ENCODE measurements at places on chromosomes 4 and X. TPM values are rescaled to one million over a fixed set of nuclear protein-coding genes. Genes with fewer than 3 reads are reported as not detected.

- H3K4me1 ChIP-seq, result no peaks in the 10 kb centered on the region
- no peaks in the 10 kb centered on the region for H3K27me3 ChIP-seq
- no peak for DNase-seq
- peaks cover 29% of the 10 kb centered on the region for H3K36me3 ChIP-seq
- H3K4me3 ChIP-seq, result no peak overlapping the region
Measured at GRCh38 chr4:168264903-168265302, 53.6 kb downstream of the DDX60 start.

- no peaks in the 10 kb centered on the region for H3K4me1 ChIP-seq
- H3K27ac ChIP-seq, result no peak overlapping the region
- H3K36me3 ChIP-seq, result peaks cover 1% of the 10 kb centered on the region
- peaks cover 2% of the 10 kb centered on the region for H3K27me3 ChIP-seq
- H3K4me3 ChIP-seq, result no peak overlapping the region
Measured at GRCh38 chr4:72631296-72631695, 62.3 kb upstream of the ADAMTS3 start.

DNA sequence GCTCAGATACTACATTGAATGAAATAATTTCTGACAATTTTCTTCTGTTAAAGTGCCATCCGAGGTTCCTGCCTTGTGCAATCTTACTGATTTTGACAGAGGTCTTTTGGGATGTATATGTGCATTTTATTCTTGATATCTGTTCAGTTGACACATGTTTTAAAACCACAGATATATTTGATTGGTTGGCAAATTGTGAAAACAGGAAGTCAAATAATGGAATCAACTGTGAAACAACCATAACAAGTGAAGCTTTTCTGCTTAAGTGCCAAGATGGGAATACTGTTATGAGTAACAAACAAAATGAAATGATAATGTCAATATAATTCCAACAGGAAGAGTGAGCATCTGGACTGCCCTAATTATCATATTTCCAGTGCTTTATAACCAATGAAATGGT is 84.9 kb upstream of the TET2 start:
- H3K4me1 ChIP-seq, result peaks cover 57% of the 10 kb centered on the region
- DNase-seq, result no peak
- H3K36me3 ChIP-seq, result no peaks in the 10 kb centered on the region

DNA sequence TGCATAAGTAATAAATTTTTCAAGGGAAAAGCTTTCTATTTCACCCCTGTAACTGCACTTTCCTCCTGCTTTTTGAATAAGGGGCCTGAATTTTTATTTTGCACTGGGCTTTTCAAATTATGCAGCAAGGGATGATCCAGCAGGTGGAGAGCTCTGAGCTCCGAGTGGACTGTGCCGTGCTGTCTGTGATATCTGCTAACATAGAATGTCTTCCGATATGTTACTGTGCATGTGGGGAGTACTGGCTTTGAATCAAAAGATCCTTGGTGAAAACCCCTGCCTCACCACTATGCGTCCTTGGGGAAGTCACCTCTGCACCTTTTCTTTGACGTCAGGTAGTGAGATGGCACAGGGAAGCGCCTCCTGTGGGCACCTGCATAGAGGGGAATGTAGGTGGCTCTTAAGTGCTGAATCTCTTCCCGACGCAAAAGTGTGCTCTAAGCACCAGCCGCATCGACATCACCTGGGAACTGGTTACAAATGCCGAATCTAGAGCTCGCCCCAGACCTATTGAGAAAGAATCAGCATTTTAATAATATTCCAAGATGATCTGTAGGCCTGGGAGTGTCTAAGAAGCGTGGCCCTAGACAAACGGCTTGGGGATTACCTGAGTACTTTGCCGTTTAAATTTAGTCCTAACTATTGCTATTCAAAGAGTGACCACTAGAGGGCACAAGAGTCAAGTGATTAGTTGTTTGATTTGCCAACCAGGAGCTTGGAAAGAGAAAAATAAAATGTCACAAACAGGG is 19.2 kb upstream of the WFS1 start:
- no peaks in the 10 kb centered on the region for H3K36me3 ChIP-seq
- H3K27ac ChIP-seq, result no peak overlapping the region
- H3K4me3 ChIP-seq, result no peak overlapping the region
- no peaks in the 10 kb centered on the region for H3K4me1 ChIP-seq
- peaks cover 24% of the 10 kb centered on the region for H3K27me3 ChIP-seq
- no peak for DNase-seq

- H3K4me3 ChIP-seq, result no peak overlapping the region
- no peaks in the 10 kb centered on the region for H3K36me3 ChIP-seq
- no peak overlapping the region for H3K27ac ChIP-seq
- H3K27me3 ChIP-seq, result no peaks in the 10 kb centered on the region
Measured at GRCh38 chr4:143381189-143382118, 44.8 kb downstream of the GAB1 start.

GABRE gene
- not detected for total RNA-seq

APLN gene
- 0.36 TPM for total RNA-seq

CYLC1 gene
- total RNA-seq, result not detected

- no peaks in the 10 kb centered on the region for H3K36me3 ChIP-seq
- peak overlapping the region; percentile 97 for H3K27ac ChIP-seq
- peak overlapping the region; percentile 55 for H3K4me3 ChIP-seq
- H3K27me3 ChIP-seq, result no peaks in the 10 kb centered on the region
Measured at GRCh38 chr4:36394352-36394903, 113.0 kb downstream of the DTHD1 start.

GRCh38 chr4:56129431-56129861 is 180.7 kb downstream of the CEP135 start:
- H3K36me3 ChIP-seq, result no peaks in the 10 kb centered on the region
- H3K4me3 ChIP-seq, result no peak overlapping the region
- peak; percentile 47 for DNase-seq
- no peaks in the 10 kb centered on the region for H3K4me1 ChIP-seq
- peaks cover 2% of the 10 kb centered on the region for H3K27me3 ChIP-seq

ARX gene
- total RNA-seq, result not detected

GRCh38 chrX:70694339-70695122 is 214.0 kb downstream of the TEX11 start:
- no peaks in the 10 kb centered on the region for H3K36me3 ChIP-seq
- no peaks in the 10 kb centered on the region for H3K27me3 ChIP-seq
- no peak overlapping the region for H3K27ac ChIP-seq
- no peak for DNase-seq

INTS12 gene
- total RNA-seq, result 24.8 TPM

PABPC4L gene
- total RNA-seq, result not detected

DNA sequence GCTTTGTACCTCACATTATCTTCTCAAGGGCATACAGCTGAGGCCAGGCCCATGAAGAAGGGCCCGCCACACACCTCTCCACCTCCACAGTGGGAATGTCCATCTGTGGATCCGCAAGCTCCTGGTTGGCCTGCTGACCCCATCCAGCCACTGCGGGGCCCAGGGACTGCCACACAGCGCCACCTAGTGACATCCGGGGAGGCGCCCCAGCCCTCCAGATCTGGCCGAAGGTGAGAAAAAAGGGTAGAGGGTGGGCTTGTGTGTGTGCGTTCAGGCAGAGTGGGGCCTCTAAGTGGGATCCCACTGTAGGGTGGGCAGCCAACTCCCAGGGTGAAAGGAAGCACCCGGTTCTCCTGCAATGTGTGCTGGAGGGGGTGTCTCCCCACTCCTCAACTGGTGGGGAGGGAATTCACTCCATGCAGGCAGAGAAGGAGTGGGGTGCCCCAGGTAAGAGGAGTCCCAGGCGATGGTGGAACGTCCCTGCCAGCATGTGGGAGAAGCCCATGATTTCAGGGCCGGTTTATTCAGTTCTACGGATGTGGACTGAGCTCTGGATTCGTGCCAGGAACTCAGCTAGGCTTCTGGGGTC is 117.3 kb downstream of the ENPP6 start:
- no peak overlapping the region for H3K4me3 ChIP-seq
- no peaks in the 10 kb centered on the region for H3K4me1 ChIP-seq
- H3K36me3 ChIP-seq, result no peaks in the 10 kb centered on the region
- peaks cover 13% of the 10 kb centered on the region for H3K27me3 ChIP-seq
- DNase-seq, result peak; percentile 49
- H3K27ac ChIP-seq, result no peak overlapping the region

GRCh38 chr4:42683393-42683792 is 26.5 kb upstream of the ATP8A1 start:
- no peaks in the 10 kb centered on the region for H3K27me3 ChIP-seq
- no peak for DNase-seq
- peaks cover 10% of the 10 kb centered on the region for H3K4me1 ChIP-seq
- H3K27ac ChIP-seq, result no peak overlapping the region
- no peak overlapping the region for H3K4me3 ChIP-seq

DNA sequence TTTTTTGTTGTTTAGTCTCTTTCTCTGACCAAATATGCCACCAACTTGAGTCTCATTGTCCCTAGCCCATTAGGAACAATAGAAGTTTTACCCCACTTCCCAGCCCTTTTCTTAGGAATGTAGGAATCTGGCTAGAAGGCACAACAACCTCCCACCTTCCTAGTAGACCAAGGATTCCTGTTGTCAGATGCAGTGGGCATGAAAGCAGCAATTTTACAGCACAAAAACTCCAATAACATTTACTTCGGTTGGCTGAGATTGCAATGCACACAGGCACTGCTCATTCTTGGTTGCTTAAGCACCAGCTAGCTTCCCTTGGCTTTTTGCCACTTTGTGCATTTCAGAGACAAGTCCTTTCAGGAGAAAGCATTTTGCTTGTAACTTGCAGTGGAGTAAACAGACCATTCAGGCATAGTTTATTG is 312.8 kb downstream of the TENM3 start:
- peaks cover 11% of the 10 kb centered on the region for H3K27me3 ChIP-seq
- no peak for DNase-seq
- no peaks in the 10 kb centered on the region for H3K36me3 ChIP-seq

- H3K4me3 ChIP-seq, result no peak overlapping the region
- no peak for DNase-seq
- H3K36me3 ChIP-seq, result no peaks in the 10 kb centered on the region
- H3K27me3 ChIP-seq, result no peaks in the 10 kb centered on the region
- no peak overlapping the region for H3K27ac ChIP-seq
Measured at GRCh38 chr4:189162073-189162789, 778.4 kb upstream of the FRG1 start.

GRCh38 chrX:48971249-48972219 is at the start of gene KCND1:
TSS of gene KCND1 (minus strand) at chrX:48971844. CDS start at chrX:48970271, 1,573 bp downstream.
- H3K27me3 ChIP-seq, result no peaks in the 10 kb centered on the region
- peaks cover 13% of the 10 kb centered on the region for H3K4me1 ChIP-seq
- peak within 1 kb of the TSS; percentile 42 for H3K4me3 ChIP-seq
- peaks cover 12% of the 10 kb centered on the region for H3K36me3 ChIP-seq

DNA sequence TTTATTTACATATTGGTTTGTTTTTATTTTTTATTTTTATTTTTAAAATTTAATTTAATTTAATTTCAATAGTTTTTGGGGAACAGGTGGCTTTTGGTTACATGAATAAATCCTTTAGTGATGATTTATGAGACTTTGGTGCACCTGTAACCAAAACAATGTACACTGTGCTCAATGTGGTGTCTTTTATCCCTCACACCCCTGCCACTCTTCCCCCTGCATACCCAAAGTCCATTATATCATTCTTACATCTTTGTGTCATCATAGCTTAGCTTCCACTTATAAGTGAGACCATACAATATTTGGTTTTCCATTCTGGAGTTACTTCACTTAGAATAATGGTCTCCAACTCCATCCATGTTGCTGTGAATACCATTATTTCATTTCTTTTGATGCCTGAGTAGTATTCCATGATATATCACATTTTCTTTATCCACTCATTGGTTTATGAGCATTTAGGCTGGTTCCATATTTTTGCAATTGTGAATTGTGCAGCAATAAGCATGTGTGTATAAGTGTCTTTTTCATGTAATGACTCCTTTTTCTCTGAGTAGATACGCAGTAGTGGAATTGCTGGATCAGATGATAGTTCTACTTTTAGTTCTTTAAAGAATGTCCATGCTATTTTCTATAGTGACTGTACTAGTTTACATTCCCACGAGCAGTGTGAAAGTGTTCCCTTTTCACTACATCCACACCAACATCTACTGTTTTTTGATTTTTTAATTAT is 157.1 kb downstream of the CPXCR1 start:
- DNase-seq, result no peak
- H3K27me3 ChIP-seq, result no peaks in the 10 kb centered on the region
- H3K27ac ChIP-seq, result no peak overlapping the region
- no peak overlapping the region for H3K4me3 ChIP-seq
- no peaks in the 10 kb centered on the region for H3K4me1 ChIP-seq
- H3K36me3 ChIP-seq, result no peaks in the 10 kb centered on the region

DNA sequence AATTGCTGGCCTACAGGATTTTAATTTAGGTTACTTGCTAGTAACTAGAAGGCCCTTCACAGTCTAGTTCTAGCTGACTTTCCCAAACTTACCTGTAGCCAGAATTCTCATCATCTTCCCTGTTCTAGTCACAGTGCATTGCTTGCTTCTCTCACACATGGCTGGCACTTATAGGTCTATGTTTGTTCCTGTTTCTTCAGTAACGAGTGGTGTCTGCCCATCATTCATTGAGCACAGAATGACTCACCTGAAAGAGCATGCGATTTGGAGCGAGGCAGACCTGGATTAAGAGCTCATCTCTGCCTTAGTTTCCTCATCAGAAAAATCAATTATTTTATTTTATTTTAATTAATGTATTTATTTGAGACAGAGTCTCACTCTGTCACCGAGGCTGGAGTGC is 201.7 kb upstream of the ANK2 start:
- H3K4me1 ChIP-seq, result no peaks in the 10 kb centered on the region
- no peaks in the 10 kb centered on the region for H3K36me3 ChIP-seq
- H3K27me3 ChIP-seq, result peaks cover 9% of the 10 kb centered on the region
- H3K27ac ChIP-seq, result no peak overlapping the region

SLITRK4 gene
- total RNA-seq, result not detected

- H3K4me3 ChIP-seq, result no peak overlapping the region
- DNase-seq, result no peak
- peaks cover 12% of the 10 kb centered on the region for H3K4me1 ChIP-seq
- no peak overlapping the region for H3K27ac ChIP-seq
- no peaks in the 10 kb centered on the region for H3K36me3 ChIP-seq
Measured at GRCh38 chrX:65894133-65894532, 145.7 kb downstream of the VSIG4 start.

DNA sequence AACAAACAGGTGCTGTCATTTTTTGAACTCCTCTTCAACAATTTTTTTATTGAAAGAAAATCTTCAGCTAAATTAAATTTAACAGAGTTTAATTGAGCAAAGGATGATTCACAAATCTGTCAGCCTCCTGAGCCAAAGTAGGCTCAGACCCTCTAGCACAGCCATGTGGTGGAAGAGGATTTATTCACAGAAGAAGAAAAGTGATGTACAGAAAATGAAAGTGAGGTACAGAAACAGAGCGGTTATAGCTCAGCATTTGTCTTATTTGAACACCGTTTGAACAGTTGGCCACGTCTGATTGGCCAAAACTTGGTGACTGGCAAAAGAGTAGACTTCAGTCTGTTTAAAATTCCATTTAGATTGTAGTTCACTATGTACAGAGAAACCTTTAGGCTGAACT is 217.3 kb downstream of the SPANXN1 start:
- DNase-seq, result no peak
- no peaks in the 10 kb centered on the region for H3K4me1 ChIP-seq
- no peak overlapping the region for H3K27ac ChIP-seq

C4orf51 gene
- not detected for total RNA-seq

GABRB1 gene
- total RNA-seq, result not detected

IBSP gene
- total RNA-seq, result not detected

- no peak overlapping the region for H3K4me3 ChIP-seq
- DNase-seq, result no peak
- no peak overlapping the region for H3K27ac ChIP-seq
- H3K4me1 ChIP-seq, result peaks cover 25% of the 10 kb centered on the region
Measured at GRCh38 chr4:101414496-101414895, 67.2 kb upstream of the PPP3CA start.

BMX gene
- total RNA-seq, result not detected

MTMR8 gene
- total RNA-seq, result 6.4 TPM

SLC25A14 gene
- total RNA-seq, result 7.4 TPM

MAGEB10 gene
- not detected for total RNA-seq

Data from activated naive CD4-positive, alpha-beta T cell treated with anti-CD3 and anti-CD28 coated beads for 36 hours (primary cell).